ENCODE measurements at places on chromosomes 13 and 19.

DNA sequence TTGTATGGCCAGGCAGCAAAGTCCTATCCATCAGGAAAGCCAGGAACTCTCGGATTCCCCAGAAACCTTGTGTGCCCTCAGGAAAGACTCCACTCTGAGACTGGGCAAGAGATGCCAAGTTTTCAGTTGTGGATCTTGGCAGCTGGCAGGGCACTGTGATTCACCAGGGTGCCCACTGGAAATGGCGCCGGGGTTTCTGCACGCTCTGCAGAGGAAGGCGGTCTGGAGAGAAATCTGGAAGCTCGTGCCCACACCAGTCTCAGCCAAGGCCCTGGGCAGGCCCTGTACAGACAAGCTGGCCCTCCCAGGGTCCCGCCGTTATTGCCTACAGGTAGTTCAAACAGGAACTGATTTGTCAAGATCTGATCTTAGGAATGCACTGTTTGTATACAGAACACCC is 4.9 kb downstream of the NAPA start:
- DNase-seq: no peak

GRCh38 chr13:72849571-72849970 is 67.6 kb downstream of the PIBF1 start:
- DNase-seq: no peak

DNA sequence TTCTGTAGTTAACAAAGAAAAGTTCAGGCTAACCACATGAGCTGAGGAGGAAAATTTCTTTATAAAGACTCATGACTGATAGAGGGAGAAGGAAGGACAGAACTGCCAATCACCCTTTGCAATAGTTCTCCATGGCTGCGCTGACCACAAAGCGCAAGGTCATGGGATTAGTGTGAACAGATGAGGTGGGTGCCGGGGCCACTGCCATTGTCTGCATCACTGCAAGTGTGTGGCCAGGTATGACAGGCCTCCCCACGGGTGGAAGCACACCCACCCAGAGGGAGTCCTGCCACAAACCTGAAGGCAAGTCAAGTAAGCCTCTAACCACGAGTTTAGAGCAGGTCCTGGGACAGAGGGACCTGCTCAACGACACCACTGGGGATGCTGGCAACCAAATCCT is 128.1 kb downstream of the TUBA3C start:
- DNase-seq: no peak

- DNase-seq: no peak
Observed at GRCh38 chr13:79847882-79848592, 367.1 kb downstream of the NDFIP2 start.

DNA sequence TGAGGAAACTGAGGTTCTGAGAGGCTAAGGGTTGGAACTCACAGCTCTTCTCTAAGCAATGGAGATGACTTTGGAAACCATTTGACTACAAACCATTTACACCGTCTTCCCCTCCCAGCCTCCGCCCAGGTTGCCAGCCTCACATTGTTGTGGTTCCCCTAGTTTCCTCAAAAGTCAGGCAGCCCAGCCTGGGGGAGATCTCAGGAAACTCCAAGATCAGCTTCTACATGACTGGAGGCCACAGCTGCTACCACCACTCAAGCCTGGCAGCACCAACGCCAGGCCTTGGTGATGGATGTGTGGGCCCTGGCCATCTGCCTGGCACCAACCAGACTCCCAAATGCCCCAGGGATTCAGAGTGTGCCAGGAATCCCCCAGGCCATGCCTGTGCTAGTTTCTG is 207.9 kb downstream of the TSHZ3 start:
- DNase-seq: no peak

DNA sequence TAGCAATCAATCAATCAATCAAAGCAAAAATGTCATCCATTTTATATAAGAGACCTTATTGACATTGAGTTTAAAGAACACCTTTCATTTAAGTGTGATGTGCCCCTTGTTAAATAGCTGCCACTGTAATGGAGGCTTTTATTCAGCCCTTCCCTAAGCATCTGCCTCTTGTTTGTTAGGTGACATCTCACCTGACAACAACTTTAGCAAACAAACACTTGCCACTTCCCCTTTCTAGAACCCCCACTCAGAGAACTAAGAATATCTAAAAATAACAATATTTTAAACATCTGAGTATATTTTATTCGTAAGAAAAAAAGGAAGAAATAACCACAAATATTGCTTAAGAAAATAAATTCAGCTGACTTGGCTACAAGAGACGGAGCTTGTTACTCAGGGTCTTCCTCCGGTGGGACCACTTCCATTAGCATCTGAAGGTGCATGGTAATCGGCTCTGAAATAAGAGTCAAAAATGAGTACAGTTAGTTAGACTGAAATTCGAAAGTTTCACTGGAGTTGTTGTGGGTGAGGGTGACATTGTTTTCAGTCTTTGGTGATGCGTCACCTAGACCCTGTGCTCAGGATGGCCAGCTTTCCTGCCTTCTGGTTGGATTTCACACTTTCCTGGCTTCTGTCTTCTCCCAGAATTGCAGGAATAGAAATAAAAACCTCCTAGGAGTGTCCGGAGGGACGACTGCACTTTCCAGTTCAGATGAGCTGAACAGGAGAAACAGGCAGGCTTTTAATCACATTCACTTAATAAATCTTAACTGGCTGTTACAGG is 39.1 kb downstream of the SLC7A9 start:
- peak; percentile 50 for DNase-seq

GRCh38 chr19:23554548-23554947 is 132.5 kb downstream of the ZNF675 start:
- no peak for DNase-seq

DNA sequence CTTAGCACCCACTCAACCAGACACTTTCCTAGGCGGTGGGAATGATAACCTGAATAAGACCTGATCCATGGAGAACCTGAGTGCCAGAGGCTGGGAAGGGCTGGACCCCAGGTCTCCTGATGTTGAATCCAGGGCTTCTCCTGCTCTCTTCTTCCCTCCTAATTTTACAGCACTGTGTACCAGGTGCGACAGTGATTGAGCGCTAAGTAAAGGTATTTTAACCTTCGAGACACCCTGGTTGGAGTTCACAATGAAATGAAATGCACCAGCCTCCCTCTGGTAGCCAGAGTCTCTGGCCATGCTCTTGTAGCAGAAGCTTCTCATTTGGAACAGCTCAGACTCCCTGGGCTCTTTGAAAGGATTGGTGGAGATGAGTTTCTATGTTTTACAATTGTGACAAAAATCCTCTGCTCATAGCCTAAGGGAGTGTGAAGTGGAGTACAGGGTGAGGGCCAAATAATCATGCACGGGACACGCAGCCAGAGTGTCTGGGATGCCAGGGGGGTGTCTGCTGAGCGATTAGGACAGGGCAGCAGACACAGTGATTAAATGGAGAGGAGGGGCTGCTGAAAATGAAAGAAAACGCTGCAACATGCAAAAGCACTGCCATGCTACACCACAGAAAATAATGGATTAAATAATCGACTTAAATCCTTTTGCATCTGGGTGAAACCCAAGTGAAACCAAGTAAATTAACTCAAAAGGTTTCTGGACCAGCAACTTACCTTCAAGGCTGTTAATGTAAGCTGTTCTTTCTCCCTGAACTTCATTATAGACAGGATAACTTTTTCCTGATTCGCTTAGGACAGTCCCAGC is 83.8 kb downstream of the FAM216B start:
- no peak for DNase-seq

GRCh38 chr19:17090583-17090982 is 15.0 kb downstream of the MYO9B start:
- no peak for DNase-seq

DNA sequence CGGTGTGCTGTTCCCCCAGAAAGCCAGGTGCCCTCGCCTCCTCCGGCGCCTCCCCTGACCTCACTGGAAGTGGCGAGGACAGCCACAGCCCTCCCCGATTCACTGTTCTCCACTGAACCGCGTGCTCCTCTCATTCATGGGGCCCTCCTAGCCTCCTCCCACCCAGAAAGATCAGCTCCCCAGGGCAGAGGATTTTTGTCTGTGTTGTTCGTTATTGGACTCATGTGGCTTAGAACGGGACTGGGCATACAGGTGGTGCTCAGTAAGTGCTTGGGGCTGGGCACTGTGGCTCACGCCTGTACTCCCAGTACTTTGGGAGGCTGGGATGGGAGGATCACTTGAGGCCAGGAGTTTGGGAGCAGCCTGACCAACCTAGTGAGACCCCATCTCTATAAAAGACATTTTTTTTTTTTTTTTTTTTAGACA is 3.8 kb downstream of the PRTN3 start:
- no peak for DNase-seq

DNA sequence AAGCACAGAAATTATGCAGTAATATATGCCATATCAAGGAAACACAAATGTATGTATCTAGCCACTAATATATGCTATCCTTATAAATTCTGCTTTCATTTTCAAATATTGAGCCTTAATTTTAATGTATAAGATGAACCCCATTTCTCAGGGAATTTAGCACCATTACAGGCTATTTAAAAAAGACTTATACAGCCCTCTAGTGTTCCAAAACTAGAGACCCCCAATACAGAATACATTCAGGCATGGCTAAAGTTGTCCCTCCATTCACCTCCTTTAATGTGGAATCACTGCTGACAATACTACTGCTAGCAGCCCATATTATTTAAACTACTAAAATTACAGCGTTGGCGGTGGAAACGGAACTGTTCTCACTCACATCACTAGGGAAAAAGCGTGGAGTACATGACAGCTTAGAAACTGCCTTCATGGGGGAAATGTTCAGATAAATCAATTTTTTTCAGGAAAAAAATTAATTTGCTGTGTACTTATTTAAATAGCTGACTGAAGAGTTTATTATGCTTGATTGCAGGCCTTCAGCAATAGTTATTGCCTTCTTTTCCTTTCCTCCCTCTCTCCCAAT is 541.0 kb downstream of the PCDH9 start:
- DNase-seq: no peak

- no peak for DNase-seq
Observed at GRCh38 chr13:48731001-48731658, 77.4 kb downstream of the CYSLTR2 start.

DNA sequence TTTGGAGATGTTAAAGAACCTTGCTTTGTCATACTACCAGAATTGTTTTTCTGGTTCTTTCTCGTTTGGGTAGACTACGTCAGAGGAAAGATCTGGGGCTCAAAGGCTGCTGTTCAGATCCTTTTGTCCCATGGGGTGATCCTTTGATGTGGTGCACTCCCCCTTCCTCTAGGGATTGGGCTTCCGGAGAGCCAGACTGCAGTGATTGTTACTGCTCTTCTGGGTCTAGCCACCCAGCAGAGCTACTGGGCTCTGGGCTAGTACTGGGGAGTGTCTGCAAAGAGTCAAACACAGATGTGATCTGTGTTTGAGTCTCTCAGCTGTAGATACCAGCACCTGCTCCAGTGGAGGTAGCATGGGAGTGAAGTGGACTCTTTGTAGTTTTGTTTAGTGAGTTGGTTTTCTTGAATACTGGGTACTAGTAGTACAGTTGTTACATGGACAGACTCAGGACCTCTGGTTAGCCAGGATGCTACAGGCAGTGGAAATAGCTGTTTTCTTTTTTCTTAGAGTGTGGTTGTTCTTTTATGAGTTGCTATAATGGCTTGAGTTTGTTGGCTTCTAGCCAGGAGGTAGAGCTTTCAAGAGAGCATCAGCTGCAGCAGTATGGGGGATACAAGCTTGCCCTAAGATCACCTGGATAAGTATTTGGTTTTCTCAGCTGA is 34.4 kb downstream of the DNAJC15 start:
- peak; percentile 49 for DNase-seq

DNA sequence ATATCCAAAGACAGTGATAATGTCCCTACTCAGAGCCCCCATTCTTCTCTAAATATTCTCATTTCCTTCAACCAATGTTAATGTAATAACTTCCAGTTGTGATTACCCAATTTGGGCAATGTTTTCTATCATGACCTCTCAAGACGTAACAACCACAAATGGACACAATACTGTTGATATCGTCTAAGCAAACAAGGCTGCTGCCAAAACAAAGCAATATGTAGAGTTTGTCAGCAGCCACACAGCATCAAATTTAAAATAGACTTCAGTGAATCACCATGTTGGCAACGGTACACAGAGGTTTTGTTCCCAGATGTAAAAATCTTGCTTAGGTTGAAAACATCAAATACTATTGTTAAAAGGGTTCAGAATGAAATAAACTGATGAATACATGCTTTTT is 205.1 kb downstream of the DACH1 start:
- DNase-seq: no peak

- no peak for DNase-seq
Observed at GRCh38 chr13:112324116-112324515, 52.0 kb upstream of the SPACA7 start.

GRCh38 chr19:39937787-39938186 is 3.4 kb upstream of the FCGBP start:
- no peak for DNase-seq

DNA sequence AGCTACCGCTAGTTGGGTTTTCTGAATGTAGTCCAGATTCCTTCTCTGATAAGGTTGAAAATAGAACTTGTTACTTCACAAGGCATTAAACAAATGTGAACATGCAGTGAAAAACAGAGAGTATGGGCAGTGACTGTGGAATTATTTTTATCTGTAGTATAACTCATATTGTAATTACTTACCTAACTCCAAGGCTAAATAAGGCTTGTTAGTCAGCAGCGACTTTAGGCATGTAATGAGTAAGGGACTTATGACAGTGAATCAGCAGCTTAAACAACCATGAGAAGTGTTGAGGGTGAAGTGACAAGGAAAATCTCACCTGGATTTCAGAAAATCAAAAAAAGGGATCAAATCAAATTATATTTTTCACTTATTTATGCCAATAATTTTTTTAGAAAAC is 1719.5 kb upstream of the MIR17HG start:
- no peak for DNase-seq

GRCh38 chr19:18814063-18814462 is 17.7 kb upstream of the UPF1 start:
- DNase-seq: no peak

DNA sequence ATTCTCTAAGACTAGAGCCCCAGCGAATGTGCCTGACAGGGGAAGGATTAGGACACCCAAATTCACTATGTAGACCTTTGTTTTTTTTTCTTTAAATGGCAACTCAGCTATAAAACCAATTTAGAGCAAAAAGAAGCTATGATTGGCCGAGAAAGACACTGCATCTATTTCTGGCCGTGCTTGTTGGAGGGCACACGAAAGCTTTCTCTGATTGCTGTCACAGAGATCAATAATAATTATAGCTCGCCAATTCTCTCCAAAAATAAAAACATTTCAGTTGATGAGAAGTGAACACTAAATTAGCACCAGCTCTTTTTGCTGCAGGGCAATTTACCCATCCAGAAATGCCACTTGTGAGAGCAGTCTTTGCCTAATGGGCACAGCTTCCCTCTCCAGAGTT is 31.2 kb downstream of the CBY2 start:
- DNase-seq: no peak

- peak; percentile 9 for DNase-seq
Observed at GRCh38 chr13:52070929-52071523, 46.5 kb downstream of the UTP14C start.

Measured in GM12865 (cell line).